Endothelial cell (in vitro differentiated cells): ENCODE measurements at places on chromosomes 3 and 15. TPM values are rescaled to one million over a fixed set of nuclear protein-coding genes. Genes with fewer than 3 reads are reported as not detected.
A peak's percentile ranks its signal among the peaks of the same experiment; 100 is the strongest.

DNA sequence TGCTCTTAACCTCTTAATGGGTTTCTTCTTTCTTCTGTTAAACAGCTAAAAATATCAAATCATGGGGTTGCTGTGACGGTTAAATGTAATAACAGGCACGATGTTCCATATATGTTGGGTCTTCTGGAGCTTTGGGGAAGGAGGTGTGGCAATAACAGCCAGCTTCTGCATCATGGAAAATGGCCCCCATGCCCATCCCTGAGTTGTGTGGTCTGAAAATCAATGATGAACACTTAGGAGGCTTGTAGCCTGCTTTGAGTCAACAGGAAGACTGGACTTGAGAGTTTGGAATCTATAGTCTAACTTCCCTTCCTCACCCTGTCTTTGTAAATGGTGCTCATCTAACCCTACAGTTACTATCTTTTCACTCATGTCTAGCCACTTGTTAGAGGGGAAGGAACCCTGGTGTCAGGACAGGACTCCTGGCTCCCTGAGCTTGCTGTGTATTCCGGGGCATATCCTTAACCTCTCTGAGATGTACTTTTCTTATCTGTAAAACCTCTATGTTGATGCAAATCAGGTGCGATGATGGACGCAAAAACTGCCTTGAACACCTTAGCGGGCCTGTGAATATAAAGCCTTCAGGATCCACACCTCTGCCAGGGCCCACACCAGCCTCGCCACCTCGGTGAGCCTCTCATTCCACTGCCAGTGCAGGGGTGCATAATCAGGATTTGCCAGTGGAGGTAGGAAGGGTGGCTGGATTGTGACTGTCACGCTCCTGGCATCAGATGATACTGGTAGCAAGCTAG, 27.5 kb downstream of the SMAD3 start:
- no peak for DNase-seq
- peaks cover 7% of the 10 kb centered on the region for H3K4me1 ChIP-seq
- H3K36me3 ChIP-seq, result no peaks in the 10 kb centered on the region
- H3K27me3 ChIP-seq, result no peaks in the 10 kb centered on the region
- no peak overlapping the region for H3K27ac ChIP-seq

- H3K36me3 ChIP-seq, result no peaks in the 10 kb centered on the region
- DNase-seq, result peak; percentile 50
- H3K27ac ChIP-seq, result no peak overlapping the region
- H3K27me3 ChIP-seq, result no peaks in the 10 kb centered on the region
- no peak overlapping the region for H3K4me3 ChIP-seq
Observed at GRCh38 chr15:83734487-83734886, 80.6 kb downstream of the ADAMTSL3 start.

DNA sequence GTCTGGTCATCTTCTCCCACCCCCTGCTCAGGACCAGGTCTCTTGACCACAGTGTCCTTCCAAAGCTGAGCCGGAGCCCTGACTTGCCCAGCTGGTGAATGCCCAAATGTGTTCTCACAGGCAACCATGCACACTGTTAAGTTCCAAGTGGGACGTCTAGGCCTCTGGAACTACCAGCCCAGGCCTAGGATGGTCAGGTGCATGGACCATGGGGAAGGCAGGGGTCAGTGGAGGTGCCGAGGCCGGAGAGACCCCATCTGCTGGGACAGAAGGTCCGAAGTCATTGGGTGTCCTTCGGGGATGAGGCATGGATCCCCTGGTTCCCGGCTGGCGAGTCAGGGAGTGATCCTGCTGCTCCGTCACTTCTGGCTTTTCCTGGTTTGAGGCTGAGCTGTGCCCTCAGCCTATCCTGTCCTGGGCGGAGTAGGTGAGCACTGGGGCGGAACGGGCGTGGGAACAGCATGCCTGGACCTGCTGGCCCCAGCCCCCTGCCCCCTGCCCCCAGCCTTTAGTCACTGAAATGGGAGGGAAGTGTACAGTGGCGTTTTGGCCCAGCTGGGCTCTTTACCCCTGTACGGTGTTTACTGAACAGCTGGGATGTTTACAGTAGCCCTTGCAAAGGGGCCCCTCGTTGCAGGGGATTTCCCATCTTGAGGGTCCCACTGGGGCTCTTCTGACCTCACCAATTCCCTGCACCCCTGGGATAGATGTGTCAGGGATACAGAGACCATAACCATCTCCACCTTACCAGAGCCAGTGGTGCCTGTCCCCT, 12.1 kb downstream of the SEMA3F start:
- H3K27ac ChIP-seq, result peak overlapping the region; percentile 84
- peaks cover 47% of the 10 kb centered on the region for H3K4me1 ChIP-seq
- no peak overlapping the region for H3K4me3 ChIP-seq
- H3K36me3 ChIP-seq, result peaks cover 9% of the 10 kb centered on the region
- peaks cover 4% of the 10 kb centered on the region for H3K27me3 ChIP-seq

CCDC191 gene
- total RNA-seq, result 4.0 TPM

COX5A gene
- 182 TPM for total RNA-seq

WDR72 gene
- 0.59 TPM for total RNA-seq

SMCO1 gene
- not detected for total RNA-seq

PRTG gene
- total RNA-seq, result 165 TPM
